ENCODE measurements at places on chromosomes 2 and 18. TPM values are rescaled to one million over a fixed set of nuclear protein-coding genes. Genes with fewer than 3 reads are reported as not detected.
A peak's percentile ranks its signal among the peaks of the same experiment; 100 is the strongest.

LHCGR gene
- not detected for total RNA-seq

CRYBA2 gene
- not detected for total RNA-seq

CNTNAP5 gene
- total RNA-seq, result not detected

TTN gene
- 19.6 TPM for total RNA-seq

TMEM198 gene
- 2.9 TPM for total RNA-seq

DNA sequence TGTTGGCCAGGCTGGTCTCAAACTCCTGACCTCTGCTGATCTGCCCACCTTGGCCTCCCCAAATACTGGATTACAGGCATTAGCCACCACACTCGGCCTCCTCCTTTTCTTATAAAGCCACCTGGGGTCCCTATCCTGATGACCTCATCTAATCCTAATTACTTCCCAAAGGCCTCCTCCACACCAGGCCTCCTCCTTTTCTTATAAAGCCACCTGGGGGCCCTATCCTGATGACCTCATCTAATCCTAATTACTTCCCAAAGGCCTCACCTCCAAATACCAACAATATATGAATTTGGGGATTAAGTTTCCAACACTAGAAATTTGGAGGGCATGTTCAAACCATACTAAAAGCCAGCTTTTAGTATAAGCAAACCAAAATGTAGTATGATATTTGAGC lies 9.7 kb upstream of the RMC1 start:
- DNase-seq, result no peak

GRCh38 chr18:78242806-78243205 lies 736.8 kb upstream of the SALL3 start:
- DNase-seq, result no peak

- DNase-seq, result no peak
These were observed 130.5 kb downstream of the DYSF start for GRCh38 chr2:71583876-71584275.

- no peak for DNase-seq
These were observed 41.5 kb upstream of the MCFD2 start for GRCh38 chr2:46956981-46957531.

DNA sequence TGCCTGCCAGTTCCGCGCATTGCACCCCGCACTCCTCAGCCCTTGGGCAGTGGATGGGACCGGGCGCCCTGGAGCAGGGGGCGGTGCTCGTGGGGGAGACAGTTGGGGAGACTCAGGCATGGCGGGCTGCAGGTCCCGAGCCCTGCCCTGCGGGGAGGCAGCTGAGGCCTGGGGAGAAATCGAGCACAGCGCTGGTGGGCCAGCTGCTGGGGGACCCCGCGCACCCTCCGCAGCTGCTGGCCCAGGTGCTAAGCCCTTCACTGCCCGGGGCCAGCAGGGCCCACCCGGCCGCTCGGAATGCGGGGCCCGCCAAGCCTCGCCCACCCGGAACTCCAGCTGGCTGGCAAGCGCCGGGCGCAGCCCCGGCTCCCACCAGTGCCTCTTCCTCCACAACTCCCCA lies 488.8 kb upstream of the CHST9 start:
- DNase-seq, result no peak

- no peak for DNase-seq
These were observed 17.5 kb downstream of the TRAPPC12 start for GRCh38 chr2:3396920-3397559.

DNA sequence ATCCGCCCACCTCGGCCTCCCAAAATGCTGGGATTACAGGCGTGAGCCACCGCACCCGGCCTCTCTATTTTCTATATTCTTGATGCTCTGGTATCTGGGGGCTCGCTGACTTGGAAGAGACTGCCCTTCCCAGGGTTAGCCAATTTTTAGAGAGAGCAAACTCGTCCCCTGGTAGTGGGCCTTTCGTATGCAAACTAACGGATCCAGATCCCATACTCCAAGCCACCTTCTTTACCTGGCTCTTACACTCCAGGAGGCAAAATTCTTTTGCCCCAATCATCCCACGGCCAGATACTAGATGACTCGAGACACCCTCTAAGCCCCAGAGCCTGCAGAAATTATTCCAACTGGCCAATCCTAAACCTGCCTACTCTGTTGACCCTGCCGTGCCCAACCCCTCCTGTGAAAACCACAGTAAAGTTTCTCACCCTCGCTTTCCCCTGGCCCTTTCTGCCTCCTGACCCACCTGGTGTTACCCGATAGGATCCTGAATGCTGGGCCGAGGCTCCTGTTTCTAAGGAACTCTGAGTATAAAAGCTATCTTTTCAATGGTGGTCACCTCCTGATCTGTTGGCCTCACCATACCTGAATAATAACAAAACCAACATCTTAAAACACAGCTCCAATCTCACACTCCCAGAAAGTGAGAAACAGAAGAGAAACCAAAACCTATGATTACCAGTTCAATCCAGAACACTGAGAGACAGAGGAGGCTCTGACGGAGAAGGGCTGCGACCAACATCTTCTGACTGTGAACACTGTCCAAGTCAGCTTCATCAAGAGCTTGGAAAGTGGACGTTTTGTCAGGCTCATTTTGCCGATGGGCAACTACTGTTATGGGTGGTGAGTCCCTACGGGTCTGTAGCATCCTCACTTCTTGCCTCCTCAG lies 57.6 kb upstream of the ZNF532 start:
- DNase-seq, result no peak

- no peak for DNase-seq
These were observed 164.5 kb downstream of the PTH2R start for GRCh38 chr2:208570851-208571763.

DNA sequence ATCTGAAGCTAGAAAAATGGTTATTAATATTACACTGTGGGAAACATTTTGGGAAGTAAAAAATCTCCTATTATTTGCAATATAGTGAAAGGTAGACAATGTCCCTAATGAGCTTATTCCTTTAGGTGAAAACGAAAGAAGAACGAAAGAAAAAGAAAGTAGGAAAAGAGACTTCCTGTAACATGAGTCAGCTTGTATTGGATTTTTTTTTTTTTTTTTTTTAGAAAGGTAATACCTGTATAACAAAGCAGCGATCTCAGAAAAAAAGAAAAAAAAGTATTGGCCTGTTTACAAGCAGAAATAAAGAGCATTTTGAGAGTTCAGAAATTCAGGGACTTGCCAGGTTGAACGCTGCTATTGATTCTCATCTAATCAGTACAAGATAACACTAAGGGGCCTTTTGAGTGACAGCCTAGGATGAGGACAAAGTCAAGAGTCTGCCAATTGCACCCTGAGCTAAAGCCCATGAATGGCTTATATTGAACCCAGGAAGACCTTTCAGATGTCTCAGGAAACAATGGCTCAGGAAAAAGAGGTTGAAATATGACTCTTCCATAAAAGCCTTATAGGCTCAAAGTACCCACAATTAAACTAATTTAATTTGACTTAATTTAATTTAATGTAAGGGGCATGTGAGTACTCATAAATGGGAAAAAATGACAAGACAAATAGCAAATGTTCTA lies 615.6 kb upstream of the CDH2 start:
- DNase-seq, result no peak

DNA sequence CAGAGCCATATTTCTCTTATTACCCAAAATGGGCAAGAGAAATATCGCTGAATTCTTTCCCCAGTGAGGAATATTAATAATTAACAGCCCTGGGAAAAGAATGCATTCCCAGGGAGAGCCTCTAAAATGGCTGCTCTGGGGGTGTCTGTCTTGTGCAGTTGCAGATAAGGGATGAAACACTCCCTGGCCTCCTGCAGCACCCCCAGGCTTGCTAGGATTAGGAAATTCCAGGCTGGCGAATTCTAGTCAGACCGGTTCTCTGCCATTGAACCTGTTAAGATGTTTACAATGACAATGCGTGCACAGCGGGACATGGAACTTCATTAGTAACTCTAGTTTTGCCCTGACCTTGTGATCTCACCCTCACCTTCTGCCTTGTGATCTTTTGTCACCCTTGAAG lies 24.5 kb downstream of the MRPL30 start:
- no peak for DNase-seq

- DNase-seq, result no peak
These were observed 89.0 kb upstream of the RBMS1 start for GRCh38 chr2:160582490-160583145.

DNA sequence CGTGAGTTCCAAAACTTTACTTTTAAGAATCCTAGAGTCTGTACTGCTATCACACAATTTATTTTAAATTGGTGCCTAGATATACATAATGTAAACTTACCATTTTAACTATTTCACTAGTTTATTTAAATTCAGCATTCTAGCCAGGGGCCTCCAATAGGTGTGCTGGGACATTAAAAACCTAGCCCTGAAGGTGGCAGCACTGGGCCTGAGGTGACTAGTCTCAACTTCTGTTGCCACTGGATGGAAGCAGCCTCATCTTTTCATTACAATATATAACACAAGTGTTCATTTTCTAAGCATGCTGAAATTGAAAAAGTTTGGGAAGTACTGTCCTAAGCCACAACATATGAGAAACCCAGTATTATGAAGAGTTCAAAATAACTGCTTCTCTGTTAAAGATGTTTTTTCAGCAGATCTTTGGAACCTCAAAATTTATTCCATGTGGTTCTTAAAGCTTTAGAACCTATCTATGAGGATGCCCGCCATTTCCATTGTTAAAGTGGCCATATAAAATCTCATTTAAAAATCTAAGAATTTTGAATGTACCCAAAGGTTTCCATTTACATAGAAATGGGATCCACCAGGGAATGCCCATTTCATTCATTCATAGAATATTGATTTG lies 2.9 kb upstream of the RBBP8 start:
- peak; percentile 70 for DNase-seq

GRCh38 chr2:85913884-85914881 lies 25.4 kb upstream of the ST3GAL5 start:
- no peak for DNase-seq

DNA sequence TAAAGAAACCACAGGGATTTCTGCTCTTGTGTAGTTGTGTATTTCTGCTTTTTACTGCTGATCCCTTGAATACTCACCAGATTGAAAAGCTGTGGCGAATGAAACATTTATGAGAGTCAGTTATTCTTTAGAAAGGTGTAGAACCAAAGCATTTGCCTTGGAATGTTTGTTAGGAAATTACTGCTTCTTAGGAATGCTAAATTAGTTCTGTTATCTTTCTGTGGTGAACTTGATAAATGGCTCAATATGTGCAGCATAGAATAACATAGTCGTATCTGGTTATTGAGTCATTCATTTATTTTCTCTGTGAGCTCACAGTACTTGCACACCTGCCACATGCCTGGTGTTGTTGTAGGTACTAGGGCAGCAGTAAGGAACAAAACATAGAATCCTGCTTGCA lies 57.0 kb upstream of the FAM237A start:
- DNase-seq, result no peak
